Astrocyte of the spinal cord (primary cell): ENCODE measurements at places on chromosomes 6 and 20.
A peak's percentile ranks its signal among the peaks of the same experiment; 100 is the strongest.

DNA sequence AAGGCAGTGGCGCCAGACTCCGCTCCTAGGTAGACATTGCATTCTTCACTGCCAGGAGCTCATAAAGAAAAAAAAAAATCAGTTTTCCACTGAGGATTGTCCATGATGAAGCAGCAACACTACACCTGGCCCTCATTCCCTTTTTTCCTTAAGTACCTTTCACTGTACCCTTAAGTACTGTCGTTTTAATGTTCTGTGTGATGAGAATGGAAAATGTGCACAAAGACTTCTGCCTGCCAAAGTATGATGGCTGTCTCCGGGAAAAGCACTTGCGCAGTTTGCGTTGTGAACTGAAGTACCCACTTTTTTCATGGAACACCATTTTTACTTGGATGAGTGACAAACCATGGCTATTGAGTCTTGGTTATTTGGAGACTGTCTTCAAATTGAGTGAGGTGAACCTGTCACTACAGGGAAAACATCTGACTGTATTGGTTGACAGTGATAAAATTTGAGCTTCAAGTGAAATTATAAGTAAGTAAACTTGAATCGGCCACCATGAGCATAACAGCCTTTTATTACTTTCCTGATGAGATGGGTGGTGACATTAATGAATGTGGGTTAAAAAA is 104.8 kb downstream of the NCOA3 start:
- DNase-seq: no peak

GRCh38 chr20:5973172-5973571 is 22.7 kb downstream of the MCM8 start:
- DNase-seq: peak; percentile 38

- peak; percentile 71 for DNase-seq
Measured at GRCh38 chr20:33373735-33374605, 27.3 kb downstream of the CDK5RAP1 start.

GRCh38 chr20:64146301-64146935 is 17.8 kb upstream of the MYT1 start:
- no peak for DNase-seq

DNA sequence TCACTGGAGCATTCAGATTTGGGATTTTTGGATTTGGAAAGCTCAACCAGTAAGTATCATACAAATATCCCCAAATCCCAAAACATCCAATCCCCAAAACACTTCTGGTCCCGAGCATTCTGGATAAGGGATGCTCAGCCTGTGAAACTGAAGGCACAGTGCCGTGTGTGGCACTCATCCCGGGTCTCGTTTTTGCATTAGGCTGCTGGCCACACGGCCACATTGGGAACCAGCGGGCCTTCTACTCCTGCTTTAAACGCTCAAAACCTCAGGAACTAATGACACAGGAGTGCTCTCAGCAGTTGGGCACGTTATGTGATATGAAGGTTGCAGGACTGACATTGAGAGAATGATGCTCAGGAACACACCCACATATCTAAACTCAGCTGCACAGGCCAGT is 35.6 kb downstream of the PSMG4 start:
- DNase-seq: no peak

DNA sequence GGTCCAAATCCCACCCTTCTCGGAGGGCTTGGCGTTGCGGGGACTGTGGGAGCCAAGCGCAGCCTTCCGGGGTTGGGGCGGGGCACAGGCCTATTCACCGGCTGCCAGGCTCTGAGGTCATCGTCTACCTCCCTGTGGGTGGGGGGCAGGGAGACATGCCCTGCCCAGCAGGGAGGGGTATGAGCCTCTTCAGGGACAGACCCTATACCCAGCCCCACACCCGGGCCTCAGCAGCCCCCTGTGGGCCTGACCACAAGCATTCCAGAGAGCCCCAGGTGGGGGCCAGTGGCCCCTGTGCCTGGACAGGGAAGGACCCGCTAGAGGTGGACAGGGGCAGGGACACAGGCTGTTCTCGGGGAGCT is 11.6 kb downstream of the LAMA5 start:
- peak; percentile 62 for DNase-seq

GRCh38 chr6:41781366-41781730 is 766 bp downstream of the PRICKLE4 start:
- DNase-seq: no peak

DNA sequence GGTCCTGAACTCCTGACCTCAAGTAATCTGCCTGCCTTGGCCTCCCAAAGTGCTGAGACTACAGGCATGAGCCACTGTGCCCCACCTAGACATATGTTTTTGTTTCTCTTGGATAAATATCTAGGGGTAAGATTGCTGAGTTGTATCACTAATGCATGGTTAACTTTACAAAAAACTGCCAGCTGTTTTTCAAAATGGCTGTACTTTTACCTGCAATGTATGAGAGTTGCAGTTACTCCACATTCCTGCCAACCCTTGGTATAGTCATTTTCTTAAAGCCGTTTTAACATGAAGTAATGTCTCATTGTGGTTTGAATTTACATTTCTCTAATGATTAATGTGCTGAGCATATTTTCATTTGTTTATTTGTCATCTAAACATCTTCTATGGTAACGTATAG is 289.7 kb downstream of the UTRN start:
- no peak for DNase-seq

GRCh38 chr6:30613251-30614043 is 3.6 kb downstream of the PPP1R10 start:
- peak; percentile 21 for DNase-seq

- peak; percentile 42 for DNase-seq
Measured at GRCh38 chr20:14142171-14142570, 146.9 kb downstream of the MACROD2 start.

DNA sequence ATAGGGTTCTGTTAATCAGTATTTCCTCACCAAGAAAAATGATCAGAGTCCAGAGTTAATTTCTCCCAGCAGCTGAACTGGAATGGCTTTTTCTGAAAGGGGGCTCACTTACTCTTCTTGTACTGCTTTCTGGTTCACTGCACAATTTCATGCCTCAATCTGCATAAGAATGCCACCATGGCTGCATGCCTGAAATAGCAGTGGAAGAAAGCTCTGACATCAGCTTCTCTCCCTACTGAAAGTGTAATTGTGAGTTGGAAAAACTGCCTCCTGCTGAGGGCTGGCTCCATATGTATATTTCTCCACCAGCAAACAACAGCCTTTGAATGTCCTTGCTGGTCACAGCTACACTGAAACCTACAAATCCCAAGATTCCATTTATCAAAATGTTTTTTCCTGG is 1027.2 kb upstream of the GJE1 start:
- DNase-seq: peak; percentile 97

GRCh38 chr20:63937596-63937995 is 18.6 kb downstream of the UCKL1 start:
- DNase-seq: peak; percentile 33

GRCh38 chr6:166331503-166332415 is 10.6 kb downstream of the SFT2D1 start:
- DNase-seq: no peak

GRCh38 chr6:137150072-137150471 is 23.4 kb downstream of the IL22RA2 start:
- DNase-seq: no peak

- no peak for DNase-seq
Measured at GRCh38 chr6:39029156-39030011, 19.2 kb upstream of the GLP1R start.

DNA sequence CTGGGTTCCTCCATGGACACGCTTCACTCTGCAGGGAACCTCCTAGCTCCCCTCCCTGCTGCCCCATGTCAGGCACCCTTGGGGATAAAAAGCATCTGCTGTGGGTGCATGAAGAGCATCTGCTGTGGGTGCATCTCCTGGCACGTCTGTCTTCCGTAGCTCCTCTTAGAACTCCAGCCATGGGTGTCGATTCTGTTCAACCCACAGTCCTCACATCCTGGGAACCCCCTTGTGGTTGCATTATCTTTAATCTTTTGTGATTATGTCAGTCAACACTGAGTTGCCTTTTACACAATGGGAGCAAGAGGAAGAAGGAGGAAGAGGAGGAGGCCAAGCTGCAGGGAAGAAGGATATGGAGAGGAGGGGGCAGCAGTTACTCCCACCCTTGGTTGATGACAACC is 24.1 kb upstream of the CCR6 start:
- no peak for DNase-seq

DNA sequence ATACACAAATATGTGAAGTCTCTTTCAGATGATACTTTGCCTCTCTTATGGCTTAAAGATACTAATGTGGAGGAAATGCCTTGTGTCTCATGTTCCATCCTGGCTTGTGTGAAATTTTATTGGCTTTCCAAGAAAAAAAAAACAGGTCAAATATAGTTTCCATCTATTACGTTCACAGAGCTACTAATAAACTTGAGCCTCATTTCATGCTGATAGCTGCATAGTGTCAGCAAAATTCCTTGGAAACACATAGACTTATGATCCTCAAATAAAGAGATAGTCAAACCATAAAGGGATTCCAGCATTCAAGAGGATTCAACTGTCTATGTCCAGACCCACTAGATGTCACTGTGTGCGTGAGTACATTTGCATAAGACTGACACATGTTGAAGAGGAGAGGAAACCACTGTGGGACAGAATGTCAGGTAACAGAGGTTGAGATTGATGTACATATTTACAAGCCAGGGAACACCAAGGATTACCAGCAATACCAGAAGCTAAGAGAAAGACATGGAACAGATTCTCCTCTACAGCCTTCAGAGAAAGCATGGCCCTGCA is 266.6 kb downstream of the COL12A1 start:
- peak; percentile 15 for DNase-seq

DNA sequence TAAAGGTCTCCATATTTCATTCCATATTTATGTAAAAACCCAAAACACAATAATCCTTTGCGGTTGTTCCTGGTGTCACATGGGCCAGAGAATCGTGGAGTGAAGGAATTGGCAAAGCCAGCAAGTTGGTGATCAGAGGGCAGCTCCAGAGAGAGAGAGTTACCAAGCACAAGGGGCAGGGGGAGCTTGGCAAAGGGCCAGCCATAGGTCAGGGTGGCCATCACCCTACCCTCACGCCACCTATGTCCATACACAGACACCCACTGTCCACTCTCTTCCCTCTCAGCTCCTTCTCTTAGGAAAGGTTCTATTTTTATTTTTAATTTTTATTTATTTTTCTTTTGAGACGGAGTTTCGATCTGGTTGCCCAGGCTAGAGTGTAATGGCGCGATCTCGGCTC is 163.2 kb upstream of the JARID2 start:
- DNase-seq: no peak

GRCh38 chr20:61437280-61438206 is 185.5 kb downstream of the CDH4 start:
- peak; percentile 93 for DNase-seq

DNA sequence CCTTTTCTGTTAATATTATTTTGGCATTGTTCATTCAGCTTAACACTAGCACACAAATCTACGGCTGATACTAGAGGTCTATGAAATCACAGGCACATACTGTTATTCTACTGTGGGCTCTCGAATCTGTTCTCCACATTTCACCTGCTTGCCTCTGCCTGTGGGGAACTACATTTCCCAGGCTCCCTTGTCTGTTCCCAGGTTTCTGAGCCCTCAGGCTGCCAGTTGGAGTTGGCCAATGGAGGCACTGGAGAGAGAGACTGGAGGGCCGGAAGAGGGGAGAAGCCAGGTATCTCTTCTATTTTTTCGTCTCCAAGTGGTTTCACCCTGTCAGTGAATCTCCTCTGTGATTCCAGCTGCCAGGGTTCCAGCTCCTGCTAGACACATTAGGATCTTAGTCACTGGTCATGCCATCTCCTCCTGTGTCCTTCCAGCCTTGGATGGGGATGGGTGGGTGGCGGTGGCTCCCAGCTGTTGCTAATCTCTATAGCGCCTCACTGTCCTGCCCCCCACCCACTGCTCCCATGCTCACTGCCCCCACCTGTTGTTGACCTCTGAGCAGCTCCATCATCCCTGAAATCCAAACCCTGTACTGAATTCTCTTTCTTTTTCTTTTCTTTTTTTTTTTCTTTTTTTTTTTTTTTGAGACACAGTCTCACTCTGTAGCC is 188.2 kb downstream of the LRFN2 start:
- no peak for DNase-seq
